ENCODE measurements at places on chromosomes 4 and X. TPM values are rescaled to one million over a fixed set of nuclear protein-coding genes. Genes with fewer than 3 reads are reported as not detected.

- DNase-seq = no peak
Observed at GRCh38 chr4:99848591-99849001, 32.0 kb downstream of the DAPP1 start.

The NHS gene
- total RNA-seq = 3.2 TPM

- no peak for DNase-seq
Observed at GRCh38 chr4:186074189-186074588, 5.2 kb downstream of the TLR3 start.

DNA sequence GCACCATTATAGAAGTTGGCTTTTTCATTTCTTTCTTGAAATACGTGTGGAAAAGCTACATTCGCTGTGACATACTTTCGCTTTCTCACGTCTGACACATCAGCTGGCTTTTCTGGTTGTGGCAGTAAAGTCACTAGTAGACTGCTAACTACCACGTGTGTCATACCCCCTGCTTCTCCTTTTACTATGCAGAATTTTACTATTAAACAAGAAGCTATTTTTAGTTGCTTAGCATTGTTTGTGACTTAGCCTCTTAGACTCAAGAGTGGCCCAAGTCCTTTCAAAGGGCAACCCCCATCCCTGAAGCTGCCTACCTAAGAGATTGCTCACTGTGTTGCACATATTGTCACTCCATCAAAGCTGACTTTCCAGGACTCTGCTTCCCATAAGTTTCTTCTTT, 2.1 kb upstream of the IL2 start:
- DNase-seq = no peak

The SRPX2 gene
- 8.3 TPM for total RNA-seq

GRCh38 chrX:54530357-54530900, 410 bp downstream of the GNL3L start:
- no peak for DNase-seq

GRCh38 chr4:140309124-140309870, 64.1 kb upstream of the SCOC start:
- no peak for DNase-seq

DNA sequence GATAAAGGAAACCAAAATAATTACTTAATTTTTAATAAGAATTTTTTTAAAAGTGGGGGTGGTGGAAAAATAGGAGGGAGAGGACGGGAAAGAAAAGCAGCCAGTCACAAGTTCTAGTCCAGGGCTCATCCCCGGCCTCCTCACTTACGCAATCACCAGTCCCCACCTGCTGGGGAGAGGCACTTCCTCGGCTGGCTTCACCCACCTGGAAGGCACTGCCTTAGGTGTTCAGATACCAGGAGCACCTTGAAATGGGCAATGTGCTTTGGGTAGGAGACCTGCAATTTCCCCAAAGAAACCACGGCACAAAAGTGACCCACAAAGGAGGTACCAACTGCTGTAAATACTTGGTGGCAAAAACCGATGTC, 23.8 kb downstream of the AFAP1 start:
- no peak for DNase-seq

The GSX2 gene
- 0.81 TPM for total RNA-seq

GRCh38 chr4:44425614-44426208, 22.9 kb downstream of the KCTD8 start:
- no peak for DNase-seq

The SLITRK2 gene
- total RNA-seq = 0.21 TPM

- no peak for DNase-seq
Observed at GRCh38 chrX:53321943-53322497, 40.6 kb upstream of the IQSEC2 start.

The HSD17B13 gene
- total RNA-seq = 76.4 TPM

The GAGE1 gene
- total RNA-seq = not detected

The SLC25A4 gene
- total RNA-seq = 10.1 TPM

The LINC00632 gene
- 58.6 TPM for total RNA-seq

DNA sequence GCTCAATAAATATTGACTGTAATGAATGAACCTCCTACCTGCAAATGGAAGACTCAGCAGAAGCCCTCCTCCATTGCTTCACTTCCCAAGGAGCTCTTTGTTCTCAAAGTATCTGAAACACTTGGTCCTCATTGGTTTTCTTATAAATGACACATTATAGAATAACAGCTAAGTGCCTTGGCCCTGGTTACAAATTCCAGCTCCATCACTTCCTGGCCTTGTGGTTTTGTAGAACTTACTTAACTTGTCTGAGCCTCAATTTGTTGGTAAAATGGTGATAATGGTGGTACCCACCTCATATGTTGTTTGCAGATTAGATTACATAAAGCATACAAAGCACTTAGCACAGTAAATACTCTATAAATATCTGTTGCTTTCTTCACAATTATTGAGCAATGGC, 25.2 kb upstream of the SMIM20 start:
- DNase-seq = no peak

DNA sequence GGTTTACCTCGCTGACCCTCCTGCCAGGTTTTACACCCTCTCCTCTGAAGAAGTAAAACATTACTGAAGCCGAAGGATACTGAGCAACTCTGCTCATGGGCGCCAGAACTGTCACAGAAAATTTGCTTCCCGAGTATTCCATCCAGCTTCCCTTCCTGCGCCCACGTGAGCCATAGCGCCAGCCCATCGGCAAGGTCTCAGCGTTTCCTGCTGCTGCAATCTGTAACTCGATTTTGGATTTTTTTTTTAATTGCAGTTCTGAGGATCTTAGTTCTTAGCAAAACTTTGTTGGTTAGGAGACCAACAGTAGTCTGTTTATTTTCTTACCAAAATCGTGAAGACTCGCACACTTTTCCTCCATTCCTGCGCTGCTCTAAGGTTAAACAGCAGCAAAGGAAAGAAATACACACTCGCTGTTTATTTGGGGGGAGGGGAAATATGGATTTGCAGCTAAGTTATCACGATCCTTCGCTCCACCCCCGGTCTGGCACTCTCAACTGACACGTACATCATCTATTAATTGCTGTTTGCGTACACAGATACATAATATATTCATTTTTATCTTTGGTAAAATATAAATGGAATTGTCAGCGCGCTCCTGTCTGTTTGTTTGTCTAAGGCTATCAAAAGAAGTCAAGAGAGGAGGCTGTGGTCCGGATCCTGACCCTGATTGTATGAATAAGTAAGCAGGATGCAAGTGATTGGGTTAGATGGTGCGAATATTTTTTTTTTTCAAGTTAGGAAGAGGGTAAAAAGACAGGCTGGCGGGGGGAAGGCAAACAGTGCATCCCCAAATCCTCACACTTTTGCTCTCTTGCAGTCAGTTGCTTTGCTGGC, at the start of gene TLL1:
TLL1 (plus strand) TSS at position 777 of the 837 bp plus-strand sequence. CDS start 668 bp downstream, outside the sequence.
- peak; percentile 80 for DNase-seq

DNA sequence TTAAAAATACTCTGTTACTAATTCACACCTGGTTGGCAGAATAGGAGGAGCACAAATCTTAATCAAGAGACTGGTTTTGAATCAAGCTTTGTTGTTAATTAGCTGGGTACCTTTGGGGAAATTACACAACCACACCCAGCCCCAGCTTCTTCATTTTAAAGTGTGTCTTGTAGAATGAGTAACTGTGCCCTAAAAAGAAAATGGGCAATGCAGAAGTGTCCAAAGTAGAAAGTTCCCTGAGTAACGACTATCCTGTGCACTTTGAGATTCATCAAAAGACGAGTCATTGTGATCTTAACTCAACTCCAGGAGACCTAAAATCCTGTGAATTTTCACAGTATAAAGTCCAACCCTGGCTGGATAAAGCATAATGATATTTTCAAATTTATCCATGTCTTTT, 792.3 kb upstream of the HS3ST1 start:
- no peak for DNase-seq

DNA sequence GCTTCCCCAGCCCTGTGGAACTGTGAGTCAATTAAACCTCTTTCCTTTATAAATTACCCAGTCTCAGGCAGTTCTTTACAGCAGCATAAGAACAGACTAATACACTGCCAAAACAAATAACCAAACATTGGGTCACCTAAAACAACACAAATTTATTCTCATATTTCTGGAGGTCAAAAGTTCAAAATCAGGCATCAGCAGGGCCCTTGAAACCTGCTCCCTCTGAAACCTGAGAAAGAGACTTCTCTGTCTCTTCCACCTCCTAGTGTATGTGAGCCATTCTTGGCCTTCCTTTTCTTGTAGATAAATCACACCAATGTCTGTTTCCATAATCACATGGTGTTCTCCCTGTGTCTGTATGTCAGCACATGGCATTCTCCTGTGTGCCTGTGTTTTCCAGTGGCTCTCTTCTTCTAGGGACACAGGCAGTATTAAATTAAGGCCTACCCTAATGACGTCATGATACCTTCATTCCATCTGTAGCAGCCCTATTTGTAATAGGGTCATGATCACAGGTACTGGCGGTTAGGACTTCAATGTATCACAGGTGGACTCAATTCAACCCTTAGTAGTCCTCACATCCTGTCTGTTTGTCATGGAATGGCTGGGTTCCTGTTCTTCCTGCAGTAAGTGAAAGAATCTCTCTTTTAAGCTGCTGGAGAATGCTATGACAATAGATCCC, 147.3 kb upstream of the CLNK start:
- DNase-seq = no peak

GRCh38 chr4:19382993-19383756, 868.5 kb upstream of the SLIT2 start:
- peak; percentile 19 for DNase-seq

The RAB39B gene
- 0.15 TPM for total RNA-seq

The LNX1 gene
- total RNA-seq = 44.6 TPM

DNA sequence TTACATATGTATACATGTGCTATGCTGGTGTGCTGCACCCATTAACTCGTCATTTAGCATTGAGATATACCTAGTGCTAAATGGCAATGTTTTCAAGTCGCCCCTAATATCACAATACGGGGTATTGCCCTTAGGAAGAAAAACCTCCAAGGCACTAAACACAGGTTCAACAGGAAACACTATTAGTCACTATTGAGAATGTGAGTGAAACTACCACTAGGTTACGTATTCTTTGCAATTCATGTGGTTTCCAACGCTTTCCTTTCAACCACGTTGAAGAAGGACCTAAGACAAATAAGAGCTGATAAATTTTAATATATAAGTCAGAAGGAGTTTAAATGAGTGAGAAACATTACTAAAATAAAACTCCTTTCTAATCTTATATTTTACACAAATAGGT, 134.7 kb upstream of the SPANXN4 start:
- no peak for DNase-seq

The HEPH gene
- total RNA-seq = 19.6 TPM

- no peak for DNase-seq
Observed at GRCh38 chr4:103144926-103145325, 45.3 kb upstream of the BDH2 start.

The MAGEC2 gene
- not detected for total RNA-seq

- DNase-seq = no peak
Observed at GRCh38 chr4:162011089-162011488, 152.7 kb downstream of the FSTL5 start.

DNA sequence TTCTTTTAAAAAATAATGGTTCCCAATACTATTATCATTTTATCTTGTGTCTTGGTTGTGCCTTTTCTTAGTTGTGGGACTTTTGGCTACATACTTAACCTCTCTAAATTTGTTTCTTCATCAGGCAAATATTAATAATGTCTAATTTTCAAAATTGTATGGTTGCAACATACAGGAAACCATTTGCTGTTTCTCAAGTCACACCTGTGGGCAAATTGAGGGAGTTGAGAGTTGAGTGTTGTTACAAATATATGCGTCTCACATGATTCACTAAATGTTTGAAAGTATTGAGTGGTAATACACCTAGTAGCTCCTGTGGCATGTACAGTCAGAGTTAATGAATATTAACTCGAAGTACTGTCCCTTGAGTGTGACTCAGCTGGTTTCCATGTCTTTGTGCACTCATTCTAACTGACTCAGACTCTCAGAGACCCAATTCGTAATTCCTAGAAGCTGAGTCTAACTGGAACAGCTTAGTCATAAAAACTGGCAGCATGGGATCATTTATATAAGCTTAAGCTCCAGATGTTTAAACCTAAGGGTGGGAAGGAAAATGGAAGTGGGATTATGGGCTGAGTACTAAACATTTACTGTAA, 802.4 kb downstream of the TRIML1 start:
- no peak for DNase-seq

GRCh38 chr4:83561381-83561780, 25.5 kb downstream of the GPAT3 start:
- no peak for DNase-seq

The PSAPL1 gene
- total RNA-seq = 219 TPM

GRCh38 chr4:61011051-61011450, 189.1 kb upstream of the ADGRL3 start:
- DNase-seq = no peak

DNA sequence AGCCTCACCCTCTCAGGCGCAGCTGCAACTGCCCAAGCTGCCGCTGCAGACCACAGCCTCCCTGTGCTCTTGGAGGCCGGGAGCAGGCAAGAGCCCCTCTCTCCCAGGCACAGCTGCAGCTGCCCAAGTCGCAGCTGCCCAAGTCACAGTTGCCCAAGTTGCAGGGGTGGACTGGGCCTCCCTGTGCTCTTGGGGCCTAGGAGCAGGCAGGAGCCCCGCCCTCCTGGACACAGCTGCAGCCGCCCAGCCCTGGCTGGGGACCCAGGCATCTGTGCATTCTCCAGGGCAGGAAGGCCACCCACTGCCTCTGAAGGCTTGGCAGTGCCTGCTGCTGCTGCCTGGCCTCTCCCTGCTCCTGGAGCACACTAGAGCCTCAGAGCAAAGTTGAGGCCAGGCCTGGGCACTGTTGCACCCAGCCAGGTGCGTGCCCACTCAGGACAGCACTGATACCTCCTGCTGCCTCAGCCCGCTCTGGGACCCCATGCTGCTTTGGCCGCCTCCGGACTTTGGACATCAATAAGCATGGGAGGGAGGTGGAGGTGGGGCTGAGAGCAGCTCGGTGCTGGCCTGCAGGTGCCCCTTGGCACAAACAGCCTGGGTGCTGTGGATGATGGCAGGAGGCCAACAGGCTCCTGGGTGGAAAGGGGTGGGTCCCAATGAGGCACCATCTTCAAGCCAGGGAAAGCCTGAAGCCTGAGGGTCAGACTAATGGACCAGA, 247.5 kb downstream of the PDGFC start:
- no peak for DNase-seq

GRCh38 chrX:128929271-128930057, 593.8 kb downstream of the SMARCA1 start:
- DNase-seq = no peak

DNA sequence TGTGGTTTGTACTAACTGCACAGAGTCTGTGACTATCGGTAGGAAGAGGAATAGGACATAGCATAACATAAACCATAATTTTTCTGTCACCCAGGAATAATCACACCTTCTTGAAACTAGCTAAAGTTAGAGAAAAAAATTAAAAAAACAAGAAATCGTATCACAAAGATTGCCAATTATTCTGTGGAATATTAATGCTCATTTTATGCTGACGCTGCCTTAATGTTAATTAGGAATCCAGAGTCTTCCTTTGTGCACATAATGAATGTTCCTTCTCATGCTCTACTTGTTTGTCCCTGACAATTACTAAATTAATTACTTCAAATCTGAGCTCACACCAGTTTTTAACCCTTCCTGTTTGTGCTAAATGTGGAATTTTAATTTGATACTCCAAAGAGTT, 772.7 kb upstream of the EPHA5 start:
- DNase-seq = no peak

The GRIA3 gene
- 0.12 TPM for total RNA-seq

DNA sequence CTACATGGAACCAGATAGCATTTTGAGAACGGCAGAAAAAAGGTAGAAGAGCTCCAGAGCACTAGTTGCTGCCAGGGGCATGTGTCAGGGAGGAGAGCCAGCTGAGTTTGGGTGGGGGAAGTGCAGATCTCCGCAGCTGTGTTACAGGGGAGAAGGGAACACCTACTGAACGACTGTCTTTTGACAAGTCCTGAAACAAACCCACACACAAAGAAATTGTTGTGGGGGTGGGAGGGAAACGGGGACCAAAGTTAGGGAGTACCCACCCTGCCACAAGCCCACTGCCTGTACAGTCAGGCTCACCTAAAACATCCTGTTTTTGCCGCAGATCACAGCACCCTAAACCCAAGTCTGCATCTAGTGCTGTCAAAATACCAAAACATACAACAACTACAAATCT, 55.5 kb downstream of the LEF1 start:
- DNase-seq = no peak
